Aorta (tissue), 5 donors: ENCODE measurements at places on chromosomes 1 and 21. TPM values are rescaled to one million over a fixed set of nuclear protein-coding genes. Genes with fewer than 3 reads are reported as not detected.

The DNAJC28 gene
- 2.7 TPM for total RNA-seq

The S100A9 gene
- total RNA-seq = 131 TPM

The LYPLAL1 gene
- total RNA-seq = 47.0 TPM

The KCNJ9 gene
- not detected for total RNA-seq

The KIAA0040 gene
- 23.0 TPM for total RNA-seq

The SPATA46 gene
- total RNA-seq = not detected

The NBPF6 gene
- total RNA-seq = not detected
